IMR-90 (cell line): ENCODE measurements at places on chromosomes 1 and 21. TPM values are rescaled to one million over a fixed set of nuclear protein-coding genes. Genes with fewer than 3 reads are reported as not detected.

DNA sequence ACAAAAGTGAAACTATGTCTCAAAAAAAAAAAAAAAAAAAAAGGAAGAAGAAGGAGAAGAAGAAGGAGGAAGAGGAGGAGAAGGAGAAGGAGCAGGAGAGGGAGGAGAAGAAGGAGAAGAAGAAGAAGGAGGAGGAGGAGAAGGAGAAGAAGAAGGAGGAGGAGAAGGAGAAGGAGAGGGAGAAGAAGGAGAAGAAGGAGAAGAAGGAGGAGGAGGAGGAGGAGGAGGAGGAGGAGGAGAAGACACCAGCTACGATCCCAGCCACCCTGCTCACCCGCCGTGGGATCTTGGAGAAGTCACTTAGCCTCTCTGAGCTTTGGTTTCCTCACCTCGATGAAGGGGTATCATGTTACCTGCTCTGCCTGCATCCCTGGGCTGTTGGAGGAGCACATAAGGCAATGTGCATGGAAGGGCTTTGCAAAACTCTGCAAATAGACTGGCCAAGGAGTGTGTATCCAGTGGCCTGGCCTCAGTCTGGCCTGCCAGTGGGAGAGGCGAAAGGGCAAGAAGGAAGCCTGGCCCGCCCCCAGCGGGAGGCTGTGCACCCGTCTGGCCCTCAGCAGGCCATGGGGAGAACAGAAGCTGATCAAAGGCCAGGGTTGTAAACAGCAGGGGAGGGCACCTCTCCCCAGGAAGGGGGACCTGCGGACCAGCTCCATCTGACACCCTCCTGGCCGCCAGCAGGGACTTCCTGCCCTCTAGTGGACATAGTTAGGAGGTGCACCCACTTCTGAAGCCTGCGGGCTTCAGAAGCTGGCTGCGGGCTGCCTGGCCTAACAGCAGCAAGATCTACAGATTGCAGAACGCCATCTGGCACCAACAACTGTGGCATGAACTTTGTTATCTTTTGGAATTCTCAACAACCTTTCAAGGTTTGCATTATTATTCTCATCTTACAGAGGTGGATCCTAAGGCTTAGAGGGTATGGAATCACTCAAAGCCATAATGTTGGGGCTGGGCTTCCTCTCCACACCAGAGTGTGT lies 19.2 kb upstream of the CDK18 start:
- peak; percentile 59 for DNase-seq
- H3K4me1 ChIP-seq = no peaks in the 10 kb centered on the region
- H3K4me3 ChIP-seq = no peak overlapping the region

GRCh38 chr1:3501856-3502640 lies 47.6 kb downstream of the ARHGEF16 start:
- H3K4me3 ChIP-seq = no peak overlapping the region
- no peaks in the 10 kb centered on the region for H3K27me3 ChIP-seq
- DNase-seq = peak; percentile 38
- H3K36me3 ChIP-seq = no peaks in the 10 kb centered on the region
- peaks cover 7% of the 10 kb centered on the region; the same call in 1 of the 2 replicates for H3K4me1 ChIP-seq

GRCh38 chr1:30664103-30664755 lies 59.2 kb downstream of the MATN1 start:
- DNase-seq = no peak
- H3K4me1 ChIP-seq = no peaks in the 10 kb centered on the region
- no peaks in the 10 kb centered on the region for H3K36me3 ChIP-seq
- peaks cover 22% of the 10 kb centered on the region; the same call in 1 of the 2 replicates for H3K27me3 ChIP-seq
- H3K27ac ChIP-seq = no peak overlapping the region
- H3K4me3 ChIP-seq = no peak overlapping the region

- H3K36me3 ChIP-seq = no peaks in the 10 kb centered on the region
- DNase-seq = no peak
- peaks cover 2% of the 10 kb centered on the region; the same call in 1 of the 2 replicates for H3K27me3 ChIP-seq
- no peak overlapping the region for H3K4me3 ChIP-seq
- H3K27ac ChIP-seq = no peak overlapping the region
Observed at GRCh38 chr1:3326516-3327388, 127.7 kb upstream of the ARHGEF16 start.

DNA sequence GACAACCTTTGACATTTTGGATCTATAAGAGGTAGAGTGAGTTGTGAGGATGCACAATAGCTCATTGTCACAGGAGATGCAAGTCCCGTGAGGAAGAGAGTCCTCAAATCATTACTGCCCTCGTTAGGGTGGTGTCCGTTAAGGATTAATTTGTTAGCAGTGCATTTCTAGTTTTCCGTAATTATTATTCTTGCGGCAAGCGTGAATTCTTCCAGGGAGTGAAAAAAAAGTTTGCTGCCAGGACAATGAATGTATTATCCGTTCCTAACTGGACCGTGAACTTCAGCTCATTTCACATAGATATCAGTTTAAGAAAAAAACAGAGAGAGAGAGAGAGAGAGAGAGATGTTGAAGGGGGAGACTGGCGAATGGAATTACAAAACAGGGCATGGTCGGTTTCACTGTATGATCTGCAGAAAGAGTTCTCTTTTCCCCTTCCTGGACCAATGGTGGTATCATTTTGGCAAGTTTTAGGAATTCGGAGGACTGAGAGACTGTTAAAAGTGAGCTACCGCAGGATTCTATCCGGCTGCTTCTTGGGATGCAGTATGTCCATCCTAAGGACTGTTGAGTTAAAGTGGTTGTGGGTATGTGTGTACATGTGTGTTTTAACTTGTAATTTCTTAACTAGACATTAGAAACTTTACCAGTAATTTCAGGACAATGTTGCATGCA lies 216.0 kb upstream of the NFIA start:
- H3K27me3 ChIP-seq = no peaks in the 10 kb centered on the region
- H3K4me3 ChIP-seq = no peak overlapping the region
- no peaks in the 10 kb centered on the region for H3K4me1 ChIP-seq
- DNase-seq = no peak

DNA sequence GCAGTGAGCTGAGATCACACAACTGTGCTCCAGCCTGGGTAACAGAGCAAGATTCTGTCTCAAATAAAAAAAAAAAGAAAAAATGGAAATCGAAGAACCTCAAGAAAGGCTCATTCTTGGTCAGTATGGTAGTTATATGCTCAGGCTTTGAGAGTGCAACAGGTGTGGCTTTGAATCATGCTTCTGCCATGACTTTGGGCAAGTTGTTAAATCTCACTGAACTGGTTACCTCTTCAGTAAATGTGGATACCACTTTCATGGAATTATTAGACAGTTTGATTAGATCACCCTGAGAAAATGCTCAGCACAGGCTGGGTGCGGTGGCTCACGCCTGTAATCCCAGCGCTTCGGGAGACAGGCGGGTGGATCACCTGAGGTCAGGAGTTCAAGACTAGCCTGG lies 12.8 kb downstream of the TRNAU1AP start:
- no peak overlapping the region for H3K4me3 ChIP-seq
- no peak overlapping the region for H3K27ac ChIP-seq
- no peaks in the 10 kb centered on the region for H3K4me1 ChIP-seq
- H3K27me3 ChIP-seq = no peaks in the 10 kb centered on the region
- peaks cover 48% of the 10 kb centered on the region for H3K36me3 ChIP-seq

DNA sequence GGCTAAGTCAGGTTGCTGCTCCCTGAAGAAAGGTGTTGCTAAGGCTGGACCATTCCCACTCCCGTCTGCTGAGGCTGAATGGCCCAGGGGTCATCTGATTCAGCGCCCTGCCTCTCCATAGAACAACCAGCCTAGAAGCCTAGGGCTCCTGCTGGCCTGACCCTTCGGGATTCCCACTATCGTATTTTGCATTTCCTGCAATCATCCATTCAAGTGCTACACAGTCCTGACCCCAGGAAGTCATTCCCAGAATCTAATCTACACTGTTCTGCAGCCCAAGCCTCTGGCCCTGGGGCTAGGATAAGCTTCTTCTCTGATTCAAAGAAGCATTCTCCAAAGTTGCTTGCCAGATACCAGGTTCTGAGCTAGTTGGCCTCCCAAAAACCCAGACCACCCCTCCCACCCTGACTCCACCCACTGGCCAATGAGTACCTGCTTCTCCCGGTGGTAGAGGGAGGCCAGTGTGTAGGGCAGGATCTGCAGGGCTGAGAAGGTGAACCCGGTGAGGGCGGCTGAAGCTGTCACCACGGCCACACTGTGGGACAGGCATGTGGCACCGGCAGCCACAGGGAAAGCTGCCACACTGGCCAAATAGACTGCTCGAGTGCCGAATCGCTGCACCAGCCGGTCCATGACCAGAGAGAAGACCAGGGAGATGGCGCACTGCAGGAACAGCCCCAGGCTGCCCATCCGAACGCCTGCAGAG lies 18.7 kb downstream of the SLC45A3 start:
- H3K4me1 ChIP-seq = peaks cover 7% of the 10 kb centered on the region
- H3K36me3 ChIP-seq = no peaks in the 10 kb centered on the region
- no peaks in the 10 kb centered on the region for H3K27me3 ChIP-seq

GRCh38 chr1:22380024-22380785 lies 71.4 kb upstream of the ZBTB40 start:
- DNase-seq = no peak
- no peaks in the 10 kb centered on the region for H3K4me1 ChIP-seq
- H3K36me3 ChIP-seq = no peaks in the 10 kb centered on the region
- no peak overlapping the region for H3K27ac ChIP-seq
- H3K27me3 ChIP-seq = peaks cover 58% of the 10 kb centered on the region

- no peaks in the 10 kb centered on the region for H3K36me3 ChIP-seq
- H3K4me3 ChIP-seq = no peak overlapping the region
- peaks cover 7% of the 10 kb centered on the region for H3K4me1 ChIP-seq
- DNase-seq = peak; percentile 99
- H3K27ac ChIP-seq = peak overlapping the region; percentile 68; the same call in 1 of the 2 replicates
- peaks cover 1% of the 10 kb centered on the region; the same call in 1 of the 2 replicates for H3K27me3 ChIP-seq
Observed at GRCh38 chr1:172746091-172746949, 87.4 kb downstream of the FASLG start.

DNA sequence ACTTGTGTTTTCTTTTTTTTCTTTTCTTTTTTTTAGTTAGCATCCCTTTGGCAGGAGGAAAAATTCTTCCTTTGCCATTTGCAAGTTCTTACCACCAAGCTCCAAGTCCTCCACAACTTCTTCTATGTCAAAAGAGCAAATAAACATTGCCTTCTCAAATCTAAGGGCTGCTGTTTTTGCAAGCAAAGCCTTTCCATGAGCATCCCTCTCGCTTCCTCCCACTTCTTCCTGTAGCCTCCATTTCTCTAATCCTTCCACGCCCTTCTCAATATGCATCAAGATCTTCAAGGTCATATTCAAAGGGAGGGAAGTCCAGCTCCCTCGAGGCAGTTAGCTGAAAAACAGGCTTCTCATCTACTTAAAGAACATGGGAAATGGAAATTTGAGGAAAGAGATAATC lies 147.1 kb downstream of the ADSS2 start:
- H3K4me1 ChIP-seq = no peaks in the 10 kb centered on the region
- no peak overlapping the region for H3K27ac ChIP-seq
- no peak for DNase-seq

DNA sequence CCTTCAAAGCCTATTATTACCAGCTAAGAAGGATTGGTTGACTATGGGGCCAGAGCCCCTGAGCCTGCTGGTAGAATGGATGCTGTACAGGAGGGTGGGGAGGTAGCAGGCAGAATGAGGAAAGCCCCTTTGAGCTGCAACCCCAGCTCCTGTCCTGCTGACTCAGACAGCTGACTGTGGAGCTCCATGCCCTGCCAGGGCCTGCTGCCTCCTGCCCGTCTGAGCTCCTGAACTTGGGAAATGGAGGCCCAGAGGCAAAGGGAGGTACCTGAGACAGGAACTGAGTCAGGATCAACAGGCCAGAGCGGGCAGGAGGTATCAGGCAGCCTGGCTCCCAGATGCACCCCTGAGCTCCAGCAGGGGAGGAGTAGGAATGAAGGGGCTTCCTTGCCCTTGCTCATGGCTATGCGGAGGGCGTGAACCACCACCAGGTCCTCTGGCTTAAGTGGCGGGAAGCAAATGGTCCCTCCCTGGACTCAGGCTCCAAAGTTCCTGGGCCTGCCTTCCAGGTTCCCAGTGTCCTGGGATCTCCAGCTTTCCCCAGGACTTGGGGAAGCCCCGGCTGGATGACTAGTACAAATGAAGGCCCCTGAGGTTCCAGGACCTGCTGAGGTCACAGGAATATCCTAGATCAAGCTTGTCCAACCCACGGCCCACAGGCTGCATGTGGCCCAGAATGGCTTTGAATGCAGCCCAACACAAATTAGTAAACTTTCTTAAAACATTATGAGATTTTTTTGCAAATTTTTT lies 3.9 kb upstream of the SFN start:
- peaks cover 14% of the 10 kb centered on the region; the same call in 1 of the 2 replicates for H3K36me3 ChIP-seq
- no peak overlapping the region for H3K27ac ChIP-seq
- no peak for DNase-seq
- peaks cover 2% of the 10 kb centered on the region for H3K4me1 ChIP-seq

- H3K27me3 ChIP-seq = peaks cover 70% of the 10 kb centered on the region
- H3K36me3 ChIP-seq = no peaks in the 10 kb centered on the region
- H3K4me3 ChIP-seq = no peak overlapping the region
Observed at GRCh38 chr1:21625390-21626190, 43.6 kb downstream of the RAP1GAP start.

- DNase-seq = peak; percentile 96
- H3K27me3 ChIP-seq = no peaks in the 10 kb centered on the region
- no peaks in the 10 kb centered on the region for H3K36me3 ChIP-seq
Observed at GRCh38 chr1:170162459-170163246, 16.9 kb downstream of the NTMT2 start.

GRCh38 chr1:12464045-12464461 lies 154.0 kb downstream of the DHRS3 start:
- H3K27me3 ChIP-seq = no peaks in the 10 kb centered on the region
- H3K4me1 ChIP-seq = peaks cover 34% of the 10 kb centered on the region
- peak overlapping the region; percentile 92; the same call in 1 of the 2 replicates for H3K27ac ChIP-seq
- peaks cover 2% of the 10 kb centered on the region; the same call in 1 of the 2 replicates for H3K36me3 ChIP-seq
- no peak for DNase-seq

DNA sequence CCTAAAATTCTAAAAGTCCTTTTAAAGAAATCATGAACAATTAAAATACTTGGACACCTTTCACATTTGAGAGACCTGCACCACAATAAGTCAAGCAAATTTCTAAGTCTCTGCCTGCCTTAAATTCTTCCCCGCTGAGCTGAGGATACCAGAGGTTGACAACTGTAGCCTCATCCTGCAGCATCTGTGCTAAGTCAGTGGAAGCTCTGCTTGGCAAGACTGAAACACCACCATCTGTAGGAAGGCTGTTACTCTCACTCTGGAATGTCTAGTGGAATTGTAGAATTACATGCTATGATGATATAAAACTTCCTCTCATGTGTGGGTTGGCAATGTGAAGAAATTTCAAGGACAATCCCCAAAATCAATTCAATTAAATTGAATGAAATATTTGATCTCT lies 1756.5 kb downstream of the NCAM2 start:
- H3K27me3 ChIP-seq = no peaks in the 10 kb centered on the region
- no peak overlapping the region for H3K27ac ChIP-seq
- no peaks in the 10 kb centered on the region for H3K36me3 ChIP-seq
- no peaks in the 10 kb centered on the region for H3K4me1 ChIP-seq

- H3K4me3 ChIP-seq = no peak overlapping the region
- H3K36me3 ChIP-seq = no peaks in the 10 kb centered on the region
- no peak overlapping the region for H3K27ac ChIP-seq
- H3K27me3 ChIP-seq = peaks cover 19% of the 10 kb centered on the region
- DNase-seq = no peak
- no peaks in the 10 kb centered on the region; the same call in 1 of the 2 replicates for H3K4me1 ChIP-seq
Observed at GRCh38 chr1:25522031-25522655, 21.3 kb upstream of the LDLRAP1 start.

Gene WNT9A
- total RNA-seq = 0.18 and 0.28 TPM in 2 replicates

Gene LRRC71
- not detected in 2 replicates for total RNA-seq

Gene NR1I3
- total RNA-seq = not detected in 2 replicates

Gene PKP1
- total RNA-seq = under 0.01 and 0.18 TPM in 2 replicates

Gene TCEA3
- total RNA-seq = 3.0 and 3.3 TPM in 2 replicates

Gene FMO1
- total RNA-seq = not detected in 2 replicates
